ENCODE measurements at places on chromosomes 2 and 18.

DNA sequence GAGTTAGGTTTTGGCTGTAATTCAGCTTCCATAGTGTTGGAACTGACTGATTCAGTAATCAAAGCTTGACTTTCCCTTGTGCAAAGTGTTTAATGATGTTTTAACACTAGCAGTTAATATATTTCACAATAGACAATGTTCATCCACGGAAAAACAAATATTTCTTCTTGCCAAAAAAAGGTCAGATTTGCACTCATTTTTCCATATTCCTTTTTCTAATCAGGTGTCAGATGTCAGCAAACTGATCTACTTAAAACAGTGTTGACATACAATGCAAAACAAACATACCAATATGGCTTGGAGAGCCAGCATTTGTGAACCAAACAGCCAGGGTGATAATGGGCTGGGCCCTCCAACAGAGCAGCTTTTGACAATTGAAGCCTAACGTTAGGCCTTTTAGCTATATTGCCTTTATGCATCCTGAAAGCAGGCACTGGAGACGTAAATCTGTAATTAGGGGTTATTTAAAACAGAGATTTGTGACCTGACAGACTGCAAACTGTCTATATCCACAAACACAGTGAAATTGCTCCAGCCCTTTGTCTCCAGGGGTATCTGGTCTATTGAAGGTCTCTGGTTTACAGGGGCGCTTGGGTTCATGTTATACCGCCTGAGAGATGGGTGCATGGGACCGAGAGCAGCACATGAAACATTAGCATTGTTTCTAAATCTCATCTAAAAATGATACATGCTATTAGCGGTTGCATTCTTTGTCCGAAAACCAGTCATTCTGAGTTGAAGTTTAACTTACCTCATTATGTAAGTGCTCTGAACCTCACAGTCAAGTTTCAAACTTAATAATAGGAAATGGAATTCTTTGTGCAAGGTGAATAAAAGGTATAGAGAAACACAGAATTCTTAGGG is 7.1 kb upstream of the CDCA7 start:
- H3K4me1 ChIP-seq = peaks cover 6% of the 10 kb centered on the region
- no peak for DNase-seq
- no peak overlapping the region for H3K27ac ChIP-seq
- peaks cover 7% of the 10 kb centered on the region for H3K36me3 ChIP-seq

GRCh38 chr2:134193006-134193405 is 60.9 kb upstream of the MGAT5 start:
- no peak overlapping the region for H3K27ac ChIP-seq
- H3K36me3 ChIP-seq = peaks cover 7% of the 10 kb centered on the region
- DNase-seq = no peak
- no peak overlapping the region for H3K4me3 ChIP-seq

- H3K36me3 ChIP-seq = no peaks in the 10 kb centered on the region
- H3K27me3 ChIP-seq = no peaks in the 10 kb centered on the region
- no peaks in the 10 kb centered on the region for H3K4me1 ChIP-seq
- H3K4me3 ChIP-seq = no peak overlapping the region
- DNase-seq = no peak
Observed at GRCh38 chr2:60046529-60046928, 506.9 kb downstream of the BCL11A start.

DNA sequence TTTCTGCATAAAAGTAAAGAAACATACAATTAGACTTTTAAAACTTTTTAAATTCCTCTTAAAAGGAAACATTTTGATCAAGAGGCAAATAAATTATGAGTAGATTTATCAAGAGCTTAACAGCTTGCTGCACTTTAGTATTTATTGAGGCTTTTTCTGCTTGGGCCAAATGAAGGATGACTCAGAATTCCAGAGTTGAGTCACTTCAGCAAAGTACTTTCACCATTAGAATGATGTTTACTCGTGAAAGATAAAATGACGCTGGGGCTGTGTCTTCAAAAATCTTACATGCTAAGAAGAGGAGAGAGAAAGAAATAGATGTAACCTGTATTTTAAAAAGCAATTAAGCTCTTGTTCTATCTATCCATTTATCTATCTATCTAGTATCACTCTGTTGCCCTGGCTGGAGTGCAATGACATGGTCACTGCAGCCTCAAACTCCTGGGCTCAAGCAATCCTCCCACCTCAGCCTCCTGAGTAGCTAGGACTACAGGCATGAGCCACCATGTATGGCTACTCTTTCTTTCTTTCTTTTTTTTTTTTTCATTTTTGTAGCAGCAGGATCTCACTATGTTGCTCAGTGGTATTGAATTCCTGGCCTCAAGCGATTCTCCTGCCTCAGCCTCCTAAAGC is 75.3 kb upstream of the RIOK3 start:
- DNase-seq = no peak
- no peaks in the 10 kb centered on the region for H3K27me3 ChIP-seq
- H3K4me1 ChIP-seq = no peaks in the 10 kb centered on the region
- no peak overlapping the region for H3K27ac ChIP-seq
- no peak overlapping the region for H3K4me3 ChIP-seq
